ENCODE measurements at places on chromosomes 16 and 17.

DNA sequence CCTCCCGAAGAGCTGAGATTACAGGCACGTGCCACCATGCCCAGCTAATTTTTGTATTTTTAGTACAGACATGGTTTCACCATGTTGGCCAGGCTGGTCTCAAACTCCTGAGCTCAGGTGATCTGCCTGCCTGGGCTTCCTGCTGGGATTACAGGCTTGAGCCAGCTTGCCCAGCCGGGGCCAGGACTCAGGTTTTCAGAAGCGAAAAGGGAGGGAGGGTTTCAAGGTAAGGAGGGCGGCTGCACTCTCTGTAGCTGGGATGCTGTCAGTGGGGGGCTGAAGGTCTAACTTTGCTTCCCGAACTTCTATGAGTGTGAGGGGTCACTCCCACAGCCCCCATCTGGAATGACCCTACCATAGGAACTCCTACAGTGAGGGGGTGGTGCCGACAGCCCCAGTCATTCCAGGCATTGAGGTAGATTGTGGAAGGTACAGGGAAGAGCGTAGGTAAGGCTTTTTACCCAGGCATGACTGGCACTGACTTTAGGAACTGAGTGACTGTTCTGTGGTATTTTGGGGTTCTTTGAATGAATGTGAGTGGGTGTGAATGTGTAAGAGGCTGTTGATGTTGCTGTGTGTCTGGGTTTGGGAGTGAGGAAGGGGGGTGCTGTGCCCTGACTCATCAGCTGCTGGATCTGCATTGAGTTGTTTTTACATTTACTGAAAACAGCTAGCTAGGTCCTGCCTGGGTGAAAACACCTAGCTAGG is 3.8 kb upstream of the C1QL1 start:
- no peak for DNase-seq
- H3K27ac ChIP-seq: no peak overlapping the region
- H3K4me1 ChIP-seq: peaks cover 3% of the 10 kb centered on the region
- H3K36me3 ChIP-seq: no peaks in the 10 kb centered on the region
- no peak overlapping the region for H3K4me3 ChIP-seq

- no peak for DNase-seq
- H3K4me1 ChIP-seq: no peaks in the 10 kb centered on the region
- no peaks in the 10 kb centered on the region for H3K27me3 ChIP-seq
Measured at GRCh38 chr17:60926466-60927183, 249.0 kb downstream of the BCAS3 start.

DNA sequence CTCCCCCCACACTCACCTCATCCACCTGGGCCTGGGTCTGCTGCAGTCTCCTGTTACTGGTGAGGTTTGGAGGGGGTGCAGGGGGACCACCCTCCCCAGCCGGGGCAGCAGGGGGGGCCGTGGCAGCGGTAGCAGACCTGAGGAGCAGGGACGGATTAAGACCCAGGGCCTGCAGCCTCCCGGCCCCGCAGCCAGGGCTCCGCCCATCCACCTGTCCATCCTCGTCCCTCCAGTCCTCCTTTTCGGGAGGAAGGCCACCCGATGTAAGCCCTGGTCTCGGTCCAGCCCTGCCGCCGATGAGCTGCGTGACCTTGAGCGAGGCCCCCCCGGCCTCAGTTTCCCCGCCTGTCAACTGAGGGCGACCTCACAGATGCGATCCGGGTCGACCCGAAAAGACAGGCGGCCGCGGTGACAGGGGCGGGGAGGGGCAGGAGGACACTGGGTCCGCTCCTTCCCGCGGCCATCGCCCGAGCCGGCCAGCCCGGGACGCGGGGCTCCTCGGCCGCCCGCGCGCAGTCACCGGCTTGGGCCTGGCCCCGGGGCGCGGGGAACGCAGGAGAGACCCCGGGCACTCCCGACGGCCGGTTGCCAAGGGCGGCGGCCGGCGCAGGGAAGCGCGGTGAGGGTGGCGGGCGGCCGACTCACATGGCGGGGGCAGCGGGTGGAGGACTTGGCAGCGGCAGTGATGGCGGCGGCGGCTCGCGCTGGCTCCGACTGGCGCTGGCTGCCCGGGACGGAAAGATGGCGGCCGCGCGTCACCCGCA is at the start of gene VAMP2:
Gene VAMP2, minus strand, starts transcription at position 716 of the 764 bp plus-strand sequence. Its CDS starts 69 bp downstream, at position 647.
- peak; percentile 93 for DNase-seq
- H3K27ac ChIP-seq: peak within 1 kb of the TSS; percentile 100
- H3K4me3 ChIP-seq: peak within 1 kb of the TSS; percentile 77
- peaks cover 16% of the 10 kb centered on the region for H3K4me1 ChIP-seq
- no peaks in the 10 kb centered on the region for H3K27me3 ChIP-seq

DNA sequence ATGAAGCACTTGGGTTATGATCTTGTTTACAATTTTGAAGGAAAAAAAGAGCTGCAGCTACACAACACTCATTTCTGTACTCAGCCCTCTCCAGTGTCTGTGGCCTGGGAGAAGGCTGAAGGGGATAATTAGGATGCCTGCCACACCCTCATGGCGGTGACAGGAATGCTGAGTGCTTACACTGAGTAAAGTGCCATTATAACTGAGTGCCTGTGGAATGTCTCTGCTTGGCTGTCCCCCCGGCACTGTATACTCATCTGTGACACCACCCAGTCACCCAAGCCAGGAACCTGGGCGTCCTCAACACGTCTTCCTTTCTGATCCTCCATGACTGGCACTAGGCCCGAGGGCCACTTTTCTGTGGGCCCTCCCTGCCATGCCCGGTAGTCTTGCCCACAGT is 3.5 kb upstream of the MRPL38 start:
- DNase-seq: no peak
- H3K4me3 ChIP-seq: no peak overlapping the region
- H3K27me3 ChIP-seq: no peaks in the 10 kb centered on the region
- peaks cover 2% of the 10 kb centered on the region for H3K4me1 ChIP-seq
- H3K36me3 ChIP-seq: no peaks in the 10 kb centered on the region
- H3K27ac ChIP-seq: no peak overlapping the region

DNA sequence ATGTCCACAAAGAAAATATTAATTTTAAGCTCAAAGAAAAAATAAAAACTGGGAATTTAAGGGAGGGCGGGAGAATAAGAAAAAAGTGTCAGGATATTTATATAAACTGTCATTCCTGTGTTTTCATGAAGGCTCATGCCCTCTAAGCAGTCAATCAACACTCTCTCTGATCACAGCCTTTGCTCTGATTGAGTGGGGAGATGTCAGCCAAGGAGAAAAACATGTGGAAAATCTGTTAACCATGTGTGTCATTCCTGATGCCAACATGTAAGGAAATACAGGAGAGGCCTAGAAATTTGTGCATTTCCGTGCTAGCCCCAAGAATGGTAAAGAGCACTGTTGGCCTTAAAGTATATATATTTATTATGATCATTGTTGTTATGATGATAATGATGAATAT is 137.9 kb upstream of the IRX5 start:
- no peak overlapping the region for H3K4me3 ChIP-seq
- no peak for DNase-seq
- no peaks in the 10 kb centered on the region for H3K36me3 ChIP-seq
- no peaks in the 10 kb centered on the region for H3K4me1 ChIP-seq
- H3K27ac ChIP-seq: no peak overlapping the region
- H3K27me3 ChIP-seq: no peaks in the 10 kb centered on the region

GRCh38 chr17:35022536-35023063 is 40.9 kb downstream of the RFFL start:
- no peak overlapping the region for H3K27ac ChIP-seq
- no peak for DNase-seq
- no peaks in the 10 kb centered on the region for H3K4me1 ChIP-seq

GRCh38 chr17:80030730-80031410 is 4.8 kb downstream of the TBC1D16 start:
- no peaks in the 10 kb centered on the region for H3K36me3 ChIP-seq
- H3K4me1 ChIP-seq: peaks cover 20% of the 10 kb centered on the region
- H3K27me3 ChIP-seq: no peaks in the 10 kb centered on the region
- DNase-seq: no peak

DNA sequence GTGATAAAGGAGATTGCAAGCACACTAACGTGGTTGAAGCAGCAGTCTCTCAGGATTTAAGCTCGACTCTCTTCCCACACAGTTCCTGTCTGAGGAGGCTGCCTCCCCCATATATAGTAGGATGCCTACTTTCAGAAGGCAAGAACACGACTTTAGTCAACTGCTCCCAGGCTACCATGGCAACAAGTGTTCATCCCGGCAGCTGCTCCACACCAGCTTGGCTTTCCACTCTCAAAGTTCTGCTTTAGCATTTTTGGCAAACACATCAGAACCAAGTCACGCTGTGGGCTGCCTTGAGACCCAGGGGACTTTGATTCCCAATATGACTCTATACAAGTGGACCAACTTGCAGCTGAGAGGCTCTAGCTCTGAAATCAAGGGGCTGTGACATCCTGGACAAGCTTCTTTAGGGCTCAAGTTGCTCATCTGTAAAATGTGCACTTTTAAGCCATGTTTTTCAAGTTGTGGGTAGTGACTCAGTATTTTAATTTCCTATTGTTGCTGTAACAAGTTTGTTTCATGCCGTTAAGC is 16.5 kb downstream of the ZP2 start:
- no peaks in the 10 kb centered on the region for H3K36me3 ChIP-seq
- H3K4me1 ChIP-seq: no peaks in the 10 kb centered on the region
- H3K4me3 ChIP-seq: no peak overlapping the region

DNA sequence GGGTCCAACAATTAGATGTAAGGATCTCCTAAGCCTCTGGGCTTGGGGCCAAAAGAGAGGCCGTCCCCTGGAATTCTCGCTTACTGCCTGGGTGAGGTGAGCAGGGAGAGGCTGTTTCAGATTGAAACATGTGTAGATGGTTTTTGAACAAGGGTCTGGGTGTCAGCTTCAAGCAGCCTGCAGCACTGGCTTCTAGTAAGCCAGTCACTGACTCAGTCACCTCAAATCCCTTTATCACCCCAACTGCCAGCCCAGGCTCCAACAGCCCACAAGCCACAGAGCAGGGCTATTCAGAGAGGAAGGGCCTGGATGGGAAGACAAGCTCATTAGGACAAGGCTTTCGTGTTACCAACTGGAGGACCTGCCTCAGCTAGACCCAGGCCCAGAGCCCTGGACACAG is 180.2 kb downstream of the CCT6B start:
- H3K36me3 ChIP-seq: no peaks in the 10 kb centered on the region
- no peak overlapping the region for H3K27ac ChIP-seq
- H3K4me1 ChIP-seq: no peaks in the 10 kb centered on the region
- DNase-seq: no peak

GRCh38 chr16:11621920-11622651 is 35.4 kb upstream of the LITAF start:
- peaks cover 10% of the 10 kb centered on the region for H3K4me1 ChIP-seq
- H3K4me3 ChIP-seq: peak overlapping the region; percentile 0
- no peaks in the 10 kb centered on the region for H3K36me3 ChIP-seq

DNA sequence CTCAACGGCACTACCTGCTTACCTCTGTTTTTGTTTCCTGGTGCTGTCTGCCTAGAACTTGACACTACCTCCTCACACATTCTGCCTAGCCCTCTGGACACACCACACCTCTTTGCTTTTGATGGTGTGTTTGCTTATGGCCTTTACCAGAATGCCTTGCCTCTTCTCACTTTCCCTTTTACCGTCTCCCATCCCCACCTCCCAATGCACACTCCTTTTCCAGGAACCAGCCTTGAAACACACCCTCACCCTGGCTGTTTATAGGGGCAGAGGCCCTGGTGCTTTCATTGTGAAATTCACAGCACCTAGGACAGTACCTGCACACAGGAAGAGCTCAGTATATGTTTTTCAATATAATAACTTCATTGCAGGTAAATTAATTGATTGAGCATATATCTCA is 56.2 kb downstream of the MAP2K6 start:
- H3K36me3 ChIP-seq: no peaks in the 10 kb centered on the region
- H3K27me3 ChIP-seq: no peaks in the 10 kb centered on the region
- H3K27ac ChIP-seq: no peak overlapping the region
- H3K4me1 ChIP-seq: no peaks in the 10 kb centered on the region

GRCh38 chr17:79607940-79608623 is 2.8 kb downstream of the RBFOX3 start:
- H3K36me3 ChIP-seq: no peaks in the 10 kb centered on the region
- no peak overlapping the region for H3K27ac ChIP-seq
- no peaks in the 10 kb centered on the region for H3K27me3 ChIP-seq
- no peaks in the 10 kb centered on the region for H3K4me1 ChIP-seq
- no peak overlapping the region for H3K4me3 ChIP-seq
- no peak for DNase-seq

DNA sequence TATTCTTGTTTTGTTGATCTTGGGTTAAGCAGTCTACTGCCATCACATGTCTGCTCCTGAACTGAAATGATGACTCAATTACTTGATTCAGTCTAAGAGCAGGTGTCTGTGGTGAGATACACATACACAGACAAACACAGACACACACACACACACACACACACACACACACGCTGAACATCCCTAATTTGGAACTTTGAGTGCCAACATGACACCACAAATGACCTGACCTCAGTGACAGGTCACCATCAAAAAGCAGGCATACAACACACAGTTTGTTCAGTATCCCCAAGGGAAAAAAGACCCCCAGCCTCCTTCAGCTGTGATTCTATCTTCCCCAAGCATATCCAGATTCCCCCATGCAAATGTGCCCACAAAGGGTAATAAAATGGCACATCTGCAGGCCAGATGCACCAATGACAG is 130.1 kb upstream of the TMEM97 start:
- no peaks in the 10 kb centered on the region for H3K4me1 ChIP-seq
- H3K27ac ChIP-seq: no peak overlapping the region
- no peaks in the 10 kb centered on the region for H3K27me3 ChIP-seq
- no peaks in the 10 kb centered on the region for H3K36me3 ChIP-seq
- H3K4me3 ChIP-seq: no peak overlapping the region
- DNase-seq: no peak

GRCh38 chr16:50992350-50993032 is 158.6 kb downstream of the SALL1 start:
- H3K36me3 ChIP-seq: no peaks in the 10 kb centered on the region
- H3K4me1 ChIP-seq: no peaks in the 10 kb centered on the region
- no peak overlapping the region for H3K27ac ChIP-seq
- H3K4me3 ChIP-seq: no peak overlapping the region

All from ovary (tissue), 10 donors.